ENCODE measurements at places on chromosomes 7 and 10.

GRCh38 chr10:104250371-104250770, 4.3 kb upstream of the GSTO1 start:
- no peak overlapping the region for H3K4me3 ChIP-seq
- peaks cover 11% of the 10 kb centered on the region for H3K4me1 ChIP-seq
- no peaks in the 10 kb centered on the region for H3K27me3 ChIP-seq
- DNase-seq = no peak
- H3K36me3 ChIP-seq = no peaks in the 10 kb centered on the region
- H3K27ac ChIP-seq = no peak overlapping the region

- H3K4me3 ChIP-seq = no peak overlapping the region
- peak overlapping the region; percentile 73 for H3K27ac ChIP-seq
- peaks cover 29% of the 10 kb centered on the region for H3K4me1 ChIP-seq
- no peak for DNase-seq
- H3K36me3 ChIP-seq = peaks cover 13% of the 10 kb centered on the region
These were observed 45.3 kb upstream of the PRKAR1B start for GRCh38 chr7:772392-772791.

DNA sequence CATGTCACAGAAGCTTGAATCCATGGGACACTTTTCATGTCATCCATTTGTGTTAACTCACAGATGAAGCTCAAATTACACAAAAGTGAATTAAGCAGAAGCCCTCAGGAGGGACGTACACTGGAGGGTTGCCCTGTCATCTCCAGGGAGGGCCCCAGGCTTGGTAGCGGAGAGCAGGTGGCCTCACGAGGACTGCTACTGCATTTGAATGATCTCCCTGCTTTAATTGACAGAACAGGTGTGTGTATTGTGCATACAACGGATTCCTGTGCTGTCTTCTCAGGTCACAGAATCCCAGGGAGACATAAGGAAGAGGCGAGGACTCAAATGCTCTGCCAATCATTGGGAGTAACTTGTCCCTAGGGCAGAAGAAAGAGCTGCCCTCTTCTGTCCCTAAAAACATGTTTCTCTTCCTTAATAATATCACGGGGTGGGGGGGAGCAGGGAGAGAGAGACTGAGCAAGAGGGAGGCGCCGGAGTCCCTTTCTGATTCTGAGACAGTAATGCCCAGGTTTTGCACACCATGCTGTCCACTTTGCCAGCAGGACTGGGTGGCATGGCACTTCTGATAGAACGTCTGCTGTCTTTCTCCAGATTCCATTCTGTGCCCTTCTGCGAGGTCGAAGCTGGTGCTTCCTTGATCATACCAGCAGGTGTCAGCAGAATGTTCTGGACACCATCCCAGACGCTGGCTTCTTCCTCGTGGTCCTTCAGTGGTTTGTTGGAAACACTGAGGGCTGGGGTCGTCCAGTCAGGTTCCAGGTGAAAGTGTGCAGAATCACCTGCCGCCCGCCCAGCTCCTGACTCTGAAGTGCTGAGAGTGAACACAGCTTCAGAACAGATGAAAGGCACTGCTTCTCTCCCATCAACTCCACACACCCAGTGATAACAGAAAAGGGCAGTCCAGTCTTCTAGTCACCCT, 26.2 kb upstream of the RASGEF1A start:
- no peaks in the 10 kb centered on the region for H3K27me3 ChIP-seq
- H3K27ac ChIP-seq = no peak overlapping the region
- no peaks in the 10 kb centered on the region for H3K4me1 ChIP-seq
- H3K36me3 ChIP-seq = no peaks in the 10 kb centered on the region

GRCh38 chr7:129341816-129342806, 92.1 kb upstream of the STRIP2 start:
- H3K27me3 ChIP-seq = no peaks in the 10 kb centered on the region
- H3K4me1 ChIP-seq = no peaks in the 10 kb centered on the region
- no peak overlapping the region for H3K27ac ChIP-seq
- DNase-seq = no peak
- no peaks in the 10 kb centered on the region for H3K36me3 ChIP-seq

DNA sequence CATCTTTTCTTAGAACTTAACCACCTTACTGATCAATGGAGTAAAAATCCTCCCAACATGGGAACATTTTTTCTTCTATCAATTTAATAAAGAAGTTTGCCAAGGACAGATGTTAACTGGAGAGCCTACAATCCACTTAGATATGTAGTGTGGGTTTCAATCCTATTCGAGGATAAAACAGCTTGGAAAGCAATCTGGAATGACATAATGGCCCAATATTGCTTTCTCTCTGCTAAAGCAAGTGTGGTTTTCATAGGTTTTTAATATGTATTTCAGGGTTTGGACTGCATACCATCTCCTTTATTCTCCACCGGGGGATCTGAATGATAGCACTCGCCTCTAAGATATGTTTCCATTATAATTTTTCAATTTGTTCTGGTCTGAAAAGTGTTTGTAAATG, 149.7 kb downstream of the PRPF18 start:
- no peak overlapping the region for H3K4me3 ChIP-seq
- H3K4me1 ChIP-seq = no peaks in the 10 kb centered on the region
- no peak for DNase-seq
- no peak overlapping the region for H3K27ac ChIP-seq

GRCh38 chr10:30365278-30365677, 16.2 kb upstream of the MTPAP start:
- no peaks in the 10 kb centered on the region for H3K4me1 ChIP-seq
- H3K4me3 ChIP-seq = no peak overlapping the region
- no peak overlapping the region for H3K27ac ChIP-seq
- no peaks in the 10 kb centered on the region for H3K27me3 ChIP-seq
- no peaks in the 10 kb centered on the region for H3K36me3 ChIP-seq
- no peak for DNase-seq

DNA sequence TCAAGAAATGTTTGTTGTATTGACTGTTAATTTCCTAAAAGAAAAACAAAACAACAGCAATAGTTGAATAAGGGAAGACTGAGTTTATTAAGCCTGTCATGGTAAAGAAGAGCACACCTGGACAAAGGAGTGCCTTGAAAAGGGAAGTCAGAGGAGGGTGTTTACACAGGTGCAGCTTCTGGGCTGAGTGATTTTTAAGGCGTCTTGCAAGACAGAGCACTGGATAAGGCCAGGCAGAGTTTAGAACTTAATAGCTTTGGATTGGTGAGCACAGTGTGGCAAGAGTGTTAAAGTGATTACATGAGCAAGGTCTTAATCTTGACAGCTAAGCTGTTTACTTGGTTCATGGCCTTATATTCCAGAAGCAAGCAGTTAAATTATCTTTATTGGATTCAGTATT, 423.2 kb downstream of the CNTNAP2 start:
- no peak overlapping the region for H3K4me3 ChIP-seq
- no peaks in the 10 kb centered on the region for H3K27me3 ChIP-seq
- no peaks in the 10 kb centered on the region for H3K36me3 ChIP-seq
- H3K27ac ChIP-seq = no peak overlapping the region
- no peak for DNase-seq

- no peaks in the 10 kb centered on the region for H3K4me1 ChIP-seq
- no peaks in the 10 kb centered on the region for H3K36me3 ChIP-seq
- no peak overlapping the region for H3K27ac ChIP-seq
- H3K27me3 ChIP-seq = no peaks in the 10 kb centered on the region
- DNase-seq = no peak
These were observed 414.0 kb upstream of the MKI67 start for GRCh38 chr10:128540128-128540762.

DNA sequence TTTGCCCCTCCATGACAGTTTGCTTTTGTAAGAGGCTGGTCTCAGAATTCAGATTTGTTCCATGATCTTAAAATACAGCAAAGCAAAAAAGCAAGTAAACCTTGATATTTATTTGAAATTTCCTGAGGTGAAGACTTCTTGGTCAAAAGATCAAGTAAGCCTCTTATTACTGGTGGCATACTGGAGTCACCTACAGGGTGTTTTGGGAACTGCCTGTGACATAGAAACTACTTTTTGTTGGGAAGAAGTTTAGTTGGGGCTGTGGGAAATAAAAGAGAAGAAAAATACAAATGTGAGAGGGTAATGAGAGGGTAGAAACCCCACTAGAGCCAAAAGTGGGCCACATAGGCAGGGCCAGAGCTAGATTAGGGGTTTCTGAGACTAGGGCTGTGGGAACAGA, 217.9 kb downstream of the OTUD1 start:
- H3K27me3 ChIP-seq = no peaks in the 10 kb centered on the region
- no peak for DNase-seq
- no peaks in the 10 kb centered on the region for H3K4me1 ChIP-seq
- H3K36me3 ChIP-seq = no peaks in the 10 kb centered on the region
- no peak overlapping the region for H3K4me3 ChIP-seq
- no peak overlapping the region for H3K27ac ChIP-seq

DNA sequence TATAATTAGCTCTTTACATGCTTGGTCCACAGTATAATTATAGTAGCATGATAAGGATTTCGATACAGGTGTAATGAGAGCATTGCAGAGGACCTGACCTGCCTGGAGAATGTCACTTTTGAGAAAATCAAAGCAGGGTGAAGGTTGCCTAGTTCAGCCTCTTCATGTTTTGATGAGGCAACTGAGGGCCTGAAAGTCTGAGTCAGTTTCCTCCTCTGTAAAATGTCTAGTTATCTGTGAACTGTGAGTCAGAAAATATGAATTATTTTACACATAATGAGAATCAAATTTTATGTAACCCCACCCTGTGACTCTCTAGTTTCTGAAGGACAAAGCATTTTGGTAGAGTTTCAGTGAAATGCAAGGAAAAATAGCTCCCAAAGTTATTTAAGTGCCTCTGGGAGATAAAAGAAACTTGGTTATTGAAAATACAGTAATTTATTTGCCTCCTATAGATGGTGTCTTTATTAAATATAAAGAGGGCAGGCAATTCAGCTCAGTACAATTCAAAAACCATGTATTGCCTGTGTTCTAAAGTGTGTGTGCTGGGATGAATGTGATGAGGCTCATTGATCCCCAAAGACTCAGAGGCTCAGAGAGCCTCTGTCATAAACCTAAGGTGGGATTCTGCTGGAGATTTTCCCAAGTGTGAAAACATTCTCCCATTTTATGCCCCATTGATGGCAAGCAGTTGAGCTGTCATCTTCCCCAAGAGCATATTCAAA, 37.3 kb upstream of the SAMD9L start:
- no peaks in the 10 kb centered on the region for H3K36me3 ChIP-seq
- no peak overlapping the region for H3K27ac ChIP-seq
- no peaks in the 10 kb centered on the region for H3K4me1 ChIP-seq
- H3K27me3 ChIP-seq = no peaks in the 10 kb centered on the region
- H3K4me3 ChIP-seq = no peak overlapping the region

- no peaks in the 10 kb centered on the region for H3K4me1 ChIP-seq
- H3K36me3 ChIP-seq = peaks cover 4% of the 10 kb centered on the region
- H3K4me3 ChIP-seq = no peak overlapping the region
- no peaks in the 10 kb centered on the region for H3K27me3 ChIP-seq
- H3K27ac ChIP-seq = no peak overlapping the region
These were observed 680.5 kb downstream of the PARD3 start for GRCh38 chr10:34134602-34135001.

DNA sequence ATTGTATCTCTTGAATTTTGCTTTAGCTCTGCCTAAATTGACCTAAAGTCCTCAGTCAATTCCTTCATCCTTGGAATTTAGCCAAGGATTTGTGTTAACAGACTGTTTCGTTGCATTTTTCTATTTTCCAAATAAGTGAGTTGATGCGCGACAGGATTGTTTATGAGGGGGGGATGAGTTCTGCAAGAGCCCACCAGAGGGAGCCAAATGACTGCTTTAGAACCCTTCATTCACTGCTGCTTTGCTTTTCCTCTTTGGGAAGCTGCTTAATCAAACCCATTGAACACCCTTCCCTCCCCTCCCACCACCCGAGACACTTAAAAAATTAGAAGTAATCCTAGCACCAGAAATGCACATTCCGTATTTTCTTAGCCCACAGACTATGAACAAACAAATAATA, 33.7 kb upstream of the PTF1A start:
- DNase-seq = no peak
- H3K4me1 ChIP-seq = no peaks in the 10 kb centered on the region
- H3K36me3 ChIP-seq = no peaks in the 10 kb centered on the region
- no peak overlapping the region for H3K4me3 ChIP-seq
- H3K27ac ChIP-seq = no peak overlapping the region
- H3K27me3 ChIP-seq = no peaks in the 10 kb centered on the region

DNA sequence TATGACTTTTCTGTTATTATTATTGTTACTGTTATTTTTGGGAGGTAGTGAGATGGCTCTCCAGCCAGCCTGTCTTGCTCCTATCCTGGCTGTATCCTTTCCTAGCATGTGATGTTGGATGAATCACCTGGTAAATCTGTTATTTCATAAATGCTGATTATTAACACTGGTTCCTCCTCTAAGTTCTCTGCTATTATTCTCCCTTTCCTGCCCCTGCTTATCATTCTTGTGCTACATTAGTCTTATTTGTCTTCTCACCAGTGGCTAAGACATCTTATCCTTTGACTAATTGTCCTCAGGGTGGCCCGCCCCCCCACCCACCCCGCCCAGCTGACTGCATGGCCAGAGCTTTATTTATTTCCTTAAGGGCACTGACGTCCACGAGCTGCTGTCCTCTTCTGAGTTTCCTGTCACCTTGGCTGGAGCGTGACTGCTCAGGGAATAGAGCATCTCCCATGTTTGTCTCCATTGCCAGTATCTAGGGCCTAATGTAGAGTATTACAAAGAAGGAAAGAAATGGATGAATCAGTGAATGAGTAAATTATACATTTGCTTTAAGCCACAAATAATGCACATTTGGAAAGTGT, 110.1 kb upstream of the KLF6 start:
- H3K27ac ChIP-seq = peak overlapping the region; percentile 26
- no peak for DNase-seq
- no peak overlapping the region for H3K4me3 ChIP-seq

GRCh38 chr7:30163231-30163894, 28.6 kb downstream of the MTURN start:
- H3K27ac ChIP-seq = peak overlapping the region; percentile 38
- DNase-seq = no peak
- H3K27me3 ChIP-seq = no peaks in the 10 kb centered on the region
- no peak overlapping the region for H3K4me3 ChIP-seq
- no peaks in the 10 kb centered on the region for H3K4me1 ChIP-seq

GRCh38 chr10:11869743-11870460, 46.7 kb downstream of the PROSER2 start:
- no peaks in the 10 kb centered on the region for H3K4me1 ChIP-seq
- H3K27ac ChIP-seq = no peak overlapping the region
- H3K4me3 ChIP-seq = peak overlapping the region; percentile 5

DNA sequence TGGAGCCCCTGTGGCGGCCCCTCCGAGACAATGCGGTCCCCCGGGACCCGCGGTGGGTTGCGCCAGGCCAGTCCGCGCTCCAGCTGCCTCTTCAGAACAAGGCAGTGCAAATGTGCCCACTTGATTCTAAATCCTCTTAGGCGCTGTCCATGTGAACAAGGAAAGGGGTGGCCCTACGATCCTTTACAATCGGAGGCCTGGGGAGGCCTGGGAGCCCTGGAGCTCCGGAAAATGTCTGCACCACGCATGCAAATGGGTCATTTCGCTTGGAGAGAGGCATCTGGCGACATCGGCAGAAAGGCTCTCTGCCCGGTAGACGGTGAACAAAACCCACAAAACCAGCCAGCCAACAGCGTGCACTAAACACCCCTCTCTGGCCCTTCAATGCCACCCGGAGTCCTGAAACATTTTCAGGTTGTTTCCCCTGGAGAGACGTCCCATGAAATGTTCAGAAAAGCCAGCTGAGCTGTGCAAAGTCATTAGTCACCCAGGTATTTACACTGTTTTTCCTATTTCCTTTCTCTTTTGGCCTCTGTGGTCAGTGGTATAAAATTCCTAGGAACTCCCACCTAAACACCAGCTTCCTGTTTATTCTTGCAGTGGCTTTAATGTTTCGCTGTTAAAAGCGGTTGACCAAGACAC, 102.8 kb upstream of the ZNF438 start:
- DNase-seq = peak; percentile 60
- H3K4me3 ChIP-seq = peak overlapping the region; percentile 52
- H3K27me3 ChIP-seq = no peaks in the 10 kb centered on the region
- H3K36me3 ChIP-seq = no peaks in the 10 kb centered on the region
- H3K27ac ChIP-seq = peak overlapping the region; percentile 85
